ENCODE measurements at places on chromosomes 16 and 17.

DNA sequence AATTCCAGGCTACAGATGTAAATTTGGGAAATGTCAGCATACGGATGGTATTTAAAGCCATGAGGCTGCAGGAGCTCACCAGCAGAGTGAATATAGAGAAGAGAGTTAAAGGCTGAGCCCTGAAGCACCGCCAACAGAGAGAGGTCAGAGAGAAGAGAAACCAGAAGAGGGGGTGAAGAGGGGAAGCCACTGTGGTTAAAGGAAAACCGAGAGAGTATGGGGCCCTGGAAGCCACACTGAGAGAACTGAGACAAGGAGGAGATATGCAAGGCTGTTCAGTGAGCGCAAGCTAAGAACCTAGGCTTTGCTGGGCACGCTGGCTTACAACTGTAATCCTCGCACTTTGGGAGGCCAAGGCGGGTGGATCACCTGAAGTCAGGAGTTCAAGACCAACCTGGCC lies 24.6 kb downstream of the COPRS start:
- no peak for DNase-seq

DNA sequence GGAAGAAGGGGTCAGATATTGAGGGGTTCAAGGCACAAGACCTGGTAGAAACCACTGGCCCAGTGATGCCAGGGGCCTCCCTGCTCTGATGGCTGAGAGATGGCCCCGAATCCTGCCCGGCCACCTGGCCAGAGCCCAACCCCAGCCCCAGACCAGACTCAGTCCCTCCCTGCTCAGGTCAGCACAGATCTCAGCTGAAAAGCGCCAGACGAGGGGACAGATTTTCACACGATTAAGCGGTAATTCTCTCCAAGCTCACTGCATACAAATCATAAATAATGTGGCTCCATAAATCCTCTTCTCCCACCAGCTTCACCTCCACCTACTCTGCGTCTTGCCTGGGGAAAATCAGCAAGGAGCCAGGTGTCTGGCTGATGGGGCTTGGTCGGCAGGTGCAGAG lies 57.1 kb downstream of the ENGASE start:
- DNase-seq: peak; percentile 88

DNA sequence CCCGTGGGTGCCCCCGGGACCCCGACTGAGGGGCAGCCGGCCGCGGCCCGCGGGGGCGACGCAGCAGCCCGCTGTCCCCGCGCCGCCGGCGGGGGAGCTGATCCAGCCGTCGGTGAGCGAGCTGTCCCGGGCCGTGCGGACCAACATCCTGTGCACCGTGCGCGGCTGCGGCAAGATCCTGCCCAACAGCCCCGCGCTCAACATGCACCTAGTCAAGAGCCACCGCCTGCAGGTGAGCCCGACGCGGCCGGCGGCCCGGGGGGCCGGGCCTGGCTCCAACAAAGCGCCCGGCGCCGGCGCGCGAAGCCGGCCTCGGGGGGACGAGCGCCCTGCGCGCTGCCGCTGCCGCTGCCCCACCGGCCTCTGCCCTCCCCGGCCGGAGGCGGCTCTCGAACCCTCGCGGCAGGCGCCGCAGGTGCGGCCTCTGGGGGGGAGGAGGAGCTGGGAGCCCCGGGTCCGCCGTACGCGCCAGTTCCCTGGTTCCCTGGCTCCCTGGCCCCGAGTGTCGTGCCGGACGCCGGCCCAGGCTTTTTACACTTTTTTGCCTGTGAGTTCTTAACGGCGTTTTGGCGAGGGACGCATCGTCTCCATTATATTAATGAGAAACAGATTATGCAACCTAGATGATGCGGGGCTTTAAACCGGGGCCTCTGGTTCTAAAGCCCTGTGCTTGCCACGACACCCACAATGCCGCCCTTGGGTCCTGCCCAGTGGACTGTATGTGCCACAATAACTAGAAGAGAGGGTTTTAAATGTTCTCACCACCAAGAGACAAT lies 521 bp downstream of the ATMIN start:
- peak; percentile 10 for DNase-seq

DNA sequence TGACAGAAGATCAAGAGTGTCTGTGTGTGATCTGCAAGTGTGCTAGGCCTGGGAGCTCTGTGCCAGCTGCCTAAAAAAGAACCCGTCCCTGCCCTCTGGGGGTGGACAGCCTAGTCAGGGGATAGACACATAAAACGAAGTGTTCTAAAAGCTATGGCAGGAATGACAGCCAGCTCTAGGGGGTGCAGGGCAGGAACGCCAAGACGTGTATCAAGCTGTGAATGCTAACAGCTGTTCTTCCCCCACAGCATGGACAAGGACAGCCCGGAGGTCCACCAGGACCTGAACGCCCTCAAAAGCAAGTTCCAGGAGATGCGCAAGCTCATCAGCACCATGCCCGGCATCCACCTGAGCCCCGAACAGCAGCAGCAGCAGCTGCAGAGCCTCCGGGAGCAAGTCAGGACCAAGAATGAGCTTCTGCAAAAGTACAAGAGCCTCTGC lies 5.1 kb downstream of the RASD1 start:
- no peak for DNase-seq

DNA sequence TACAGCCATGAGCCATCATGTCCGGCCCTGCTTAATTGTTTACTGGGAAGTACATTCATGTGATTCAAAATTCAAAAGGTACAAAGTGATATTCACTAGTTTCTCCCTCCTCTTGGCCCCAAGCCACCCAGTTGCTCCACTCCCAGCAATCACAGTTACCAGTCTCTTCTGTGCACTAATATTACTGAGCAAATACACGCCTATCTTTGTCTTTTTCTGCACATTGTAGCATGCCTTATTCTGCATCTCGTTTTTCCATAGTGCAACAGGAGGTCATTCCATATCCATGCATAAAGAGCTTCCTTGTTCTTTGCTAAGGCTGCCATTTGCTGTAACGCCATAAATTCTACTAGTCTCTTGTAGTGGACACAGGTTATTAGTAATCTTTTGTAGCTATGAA lies 2.2 kb upstream of the ALOX15 start:
- DNase-seq: no peak

GRCh38 chr17:54980375-54980774 lies 11.8 kb downstream of the STXBP4 start:
- DNase-seq: no peak

DNA sequence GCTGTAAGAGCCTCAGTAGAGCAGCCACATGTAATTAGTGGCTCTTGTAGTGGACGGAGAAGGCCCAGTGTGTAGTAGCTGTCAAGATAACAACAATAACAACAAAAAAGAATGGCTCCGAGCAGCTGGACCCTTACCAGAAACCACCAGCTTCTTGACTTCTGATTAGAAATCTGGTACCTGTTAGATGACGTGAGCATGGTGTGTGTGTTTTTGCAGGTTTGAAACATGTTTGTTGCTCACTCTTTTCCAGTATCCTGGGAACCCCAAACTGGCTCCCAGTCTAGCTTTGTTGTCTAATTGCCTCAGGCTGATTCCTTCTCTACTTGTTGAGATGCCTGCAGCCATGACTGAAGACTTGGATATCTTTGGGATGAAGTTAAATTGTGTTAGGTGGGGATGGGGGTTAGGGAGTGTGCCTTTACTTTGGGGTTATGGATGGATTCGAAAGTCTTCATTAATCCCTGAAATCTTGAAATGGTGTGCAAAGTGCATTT lies 21.0 kb downstream of the IGF2BP1 start:
- DNase-seq: no peak

- peak; percentile 33 for DNase-seq
Observed at GRCh38 chr17:39026980-39027451, 59.8 kb upstream of the FBXO47 start.

DNA sequence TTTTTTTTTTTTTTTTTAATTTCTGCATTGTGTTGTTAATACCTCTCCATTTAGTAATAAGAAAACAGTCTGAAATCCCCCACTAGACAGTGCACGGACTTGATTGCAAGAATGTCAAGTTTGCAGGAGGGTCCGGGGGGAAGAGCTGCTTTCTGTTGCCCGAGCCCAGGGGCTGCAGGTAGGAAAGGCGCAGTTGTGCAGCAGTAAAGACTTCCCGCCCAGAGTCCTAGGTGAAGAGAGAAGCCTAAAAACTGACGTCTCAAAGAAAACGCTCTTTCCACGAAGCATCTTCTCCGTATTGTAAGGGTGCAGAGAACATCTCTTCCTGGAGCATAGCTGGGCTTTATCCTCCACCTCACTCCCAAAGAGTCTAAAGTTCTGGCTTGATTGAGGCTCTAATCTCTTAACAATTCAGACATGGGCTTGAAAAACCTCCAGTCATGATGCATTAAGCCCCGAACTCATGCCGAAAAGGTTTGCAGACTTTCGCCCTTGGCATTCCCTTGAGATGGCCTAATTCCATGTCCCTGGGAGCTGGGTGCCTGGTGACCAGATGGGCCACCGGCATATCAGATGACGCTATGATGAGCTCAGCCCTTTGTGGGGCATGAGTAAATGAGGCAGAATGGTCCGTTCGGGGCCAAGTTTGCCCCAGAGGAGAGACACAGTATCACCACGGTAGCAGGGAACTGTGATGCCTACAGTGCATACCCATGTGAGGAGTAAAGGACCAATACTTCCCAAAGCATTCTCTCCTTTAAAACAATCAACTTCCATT lies 436.2 kb upstream of the ZFHX3 start:
- no peak for DNase-seq

Measured in WERI-Rb-1 (cell line).